ENCODE measurements at places on chromosomes 1 and 21.

- DNase-seq = no peak
Observed at GRCh38 chr1:111690306-111690617, 48.9 kb downstream of the INKA2 start.

GRCh38 chr1:157137408-157138219 lies 581 bp downstream of the ETV3 start:
- no peak for DNase-seq

- no peak for DNase-seq
Observed at GRCh38 chr1:226652613-226653012, 86.5 kb downstream of the ITPKB start.

- DNase-seq = no peak
Observed at GRCh38 chr1:216081445-216081844, 341.8 kb downstream of the USH2A start.

- no peak for DNase-seq
Observed at GRCh38 chr1:175385316-175385715, 192.7 kb upstream of the KIAA0040 start.

- no peak for DNase-seq
Observed at GRCh38 chr1:152953761-152954160, 6.8 kb downstream of the SPRR5 start.

GRCh38 chr1:29806646-29807319 lies 570.5 kb downstream of the PTPRU start:
- DNase-seq = no peak

DNA sequence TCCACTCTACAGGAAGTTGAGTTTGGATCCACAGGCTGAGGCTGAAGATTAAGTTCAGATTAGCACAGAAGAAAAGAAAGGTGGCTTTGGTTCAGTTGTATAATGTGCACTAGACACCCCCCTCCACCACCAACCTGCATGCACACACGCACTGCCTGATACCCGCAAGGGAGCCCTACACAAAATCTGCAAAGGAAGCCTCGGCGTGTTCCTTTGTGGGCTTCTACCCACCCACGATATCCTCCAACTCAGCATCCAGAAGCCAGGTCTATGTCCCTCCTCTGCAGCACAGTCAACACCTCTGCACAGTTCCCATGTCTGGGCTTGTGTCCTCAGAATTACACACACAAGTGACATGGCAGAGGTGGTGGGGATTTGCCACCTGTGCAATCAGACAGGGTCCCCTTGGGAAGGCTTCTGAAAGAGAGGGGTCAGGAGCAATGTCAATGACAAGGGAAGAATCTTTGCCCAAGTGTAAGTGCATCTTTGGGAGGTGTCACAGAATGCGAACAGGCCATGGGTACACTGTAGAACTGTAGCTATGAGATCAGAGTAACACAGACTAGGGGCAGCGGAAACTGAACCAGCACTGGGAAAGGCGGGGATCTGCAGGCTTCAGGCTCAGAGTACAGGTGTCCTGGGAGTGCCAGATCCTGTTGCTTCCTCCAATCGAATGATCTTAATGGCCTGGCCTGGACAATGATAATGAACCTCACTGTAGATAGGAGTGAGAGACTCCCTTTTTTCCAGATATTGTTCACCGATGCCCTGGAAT lies 148.6 kb upstream of the ETV3 start:
- DNase-seq = no peak

GRCh38 chr1:208350815-208351214 lies 106.6 kb upstream of the PLXNA2 start:
- DNase-seq = no peak

GRCh38 chr1:166895766-166896165 lies 19.7 kb upstream of the TADA1 start:
- no peak for DNase-seq

DNA sequence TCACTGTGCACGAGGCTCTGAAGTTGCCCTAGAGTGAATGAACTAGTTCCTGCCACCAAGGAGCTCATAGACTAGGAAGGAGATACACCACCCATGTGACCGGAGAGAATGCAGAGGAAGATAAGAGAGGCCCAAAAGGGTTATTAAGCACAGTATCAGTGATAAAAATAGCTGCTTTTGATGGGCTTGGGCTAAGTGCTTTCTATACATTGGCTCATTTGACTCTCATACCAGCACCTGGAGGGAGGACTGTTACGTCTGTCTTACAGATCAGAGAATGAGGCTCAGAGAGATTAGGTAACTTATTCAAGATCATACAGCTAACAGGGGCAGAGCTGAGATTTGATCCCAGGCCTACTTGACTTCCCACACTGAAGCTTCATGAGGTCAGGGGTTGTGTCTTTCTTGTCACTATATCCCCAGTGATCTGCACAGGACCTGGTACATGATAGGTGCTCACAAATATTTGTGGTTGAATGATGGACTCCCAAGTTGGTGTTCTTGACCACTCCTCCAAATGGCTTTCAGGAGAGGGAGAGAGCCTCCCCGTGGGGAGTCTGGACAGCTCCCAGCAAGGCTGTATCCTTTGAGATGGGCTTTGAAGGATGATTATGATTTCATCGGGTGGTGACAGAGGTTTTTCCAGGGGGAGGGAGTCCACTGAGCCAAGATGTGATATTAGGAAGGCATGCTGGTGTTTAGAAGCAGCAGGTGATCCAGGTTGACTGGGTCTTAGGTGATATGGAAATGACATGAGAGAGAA lies 14.4 kb downstream of the PPFIA4 start:
- DNase-seq = no peak

DNA sequence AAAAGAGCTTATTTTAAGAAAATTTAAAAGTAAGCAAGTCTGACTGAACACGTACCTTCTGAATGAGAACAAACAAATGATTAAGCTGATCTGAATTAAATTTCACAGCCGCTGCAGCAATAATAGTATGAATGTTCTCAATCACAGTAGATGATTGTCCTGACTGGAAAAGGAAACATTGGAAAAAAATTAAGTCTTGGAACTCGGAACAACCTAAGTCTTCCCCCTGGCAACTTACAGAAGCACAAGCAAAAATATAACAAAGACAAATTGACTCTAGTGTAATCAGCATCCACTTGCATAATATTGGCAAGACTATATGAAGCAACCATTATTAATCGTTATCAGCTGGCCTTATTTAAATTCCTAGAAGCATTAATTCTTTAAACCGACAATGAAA lies 60.5 kb downstream of the USP24 start:
- DNase-seq = no peak

- no peak for DNase-seq
Observed at GRCh38 chr1:213600879-213601278, 386.9 kb upstream of the PROX1 start.

DNA sequence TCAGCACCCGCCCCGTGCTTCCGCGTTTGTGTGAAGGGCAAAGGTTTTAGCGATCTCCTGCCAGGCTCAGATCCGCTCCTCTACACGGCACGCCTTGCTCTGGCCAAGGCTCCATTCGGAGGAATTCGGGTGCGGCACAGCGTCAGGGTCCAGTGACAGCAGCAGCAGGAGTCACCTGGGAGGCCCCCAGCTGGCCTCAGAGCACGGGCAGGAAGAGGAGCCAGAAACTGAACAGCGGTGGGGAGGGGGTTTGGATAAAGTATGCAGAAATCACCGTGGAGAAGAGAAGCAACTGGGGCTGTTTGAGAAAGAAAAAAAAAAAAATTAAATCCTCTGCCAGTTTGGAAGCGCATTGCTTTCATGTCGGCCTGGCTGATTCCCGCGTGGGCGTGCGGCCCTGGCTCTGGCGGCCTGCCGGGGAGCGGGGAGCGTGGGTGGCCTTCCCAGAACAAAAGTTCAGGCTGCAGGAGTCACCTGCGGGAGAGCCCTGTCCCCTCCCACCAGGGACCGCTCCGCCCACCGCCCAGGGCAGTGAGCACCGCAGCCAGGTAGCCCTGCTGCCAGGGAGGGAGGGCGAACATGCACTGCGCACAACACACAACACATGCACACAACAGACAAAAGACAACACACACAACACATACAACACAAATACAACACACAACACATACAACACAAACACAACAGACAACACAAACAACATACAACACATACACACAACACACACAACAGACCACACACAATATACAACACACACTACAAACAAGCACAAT lies 107.6 kb downstream of the ETS2 start:
- no peak for DNase-seq

DNA sequence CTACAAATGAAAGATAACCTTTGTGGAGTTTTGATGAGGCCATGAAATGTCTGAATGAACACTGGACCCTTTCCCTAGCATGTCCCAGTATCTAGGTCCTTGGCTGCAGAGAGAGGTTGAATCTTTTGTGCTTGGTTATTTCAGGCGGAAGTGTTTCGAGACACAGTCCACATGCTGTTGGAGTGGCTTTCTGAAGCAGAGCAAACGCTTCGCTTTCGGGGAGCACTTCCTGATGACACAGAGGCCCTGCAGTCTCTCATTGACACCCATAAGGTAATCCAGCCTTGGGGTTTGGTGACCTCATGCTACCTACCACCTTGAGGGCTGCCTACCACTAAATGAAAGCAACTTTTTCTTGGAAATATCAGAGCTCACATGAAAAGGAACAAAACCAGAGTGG lies 38.9 kb upstream of the BMP8A start:
- no peak for DNase-seq

GRCh38 chr1:50898773-50899172 lies 61.3 kb downstream of the FAF1 start:
- no peak for DNase-seq

GRCh38 chr1:194865383-194865782 lies 1679.0 kb upstream of the B3GALT2 start:
- DNase-seq = no peak

DNA sequence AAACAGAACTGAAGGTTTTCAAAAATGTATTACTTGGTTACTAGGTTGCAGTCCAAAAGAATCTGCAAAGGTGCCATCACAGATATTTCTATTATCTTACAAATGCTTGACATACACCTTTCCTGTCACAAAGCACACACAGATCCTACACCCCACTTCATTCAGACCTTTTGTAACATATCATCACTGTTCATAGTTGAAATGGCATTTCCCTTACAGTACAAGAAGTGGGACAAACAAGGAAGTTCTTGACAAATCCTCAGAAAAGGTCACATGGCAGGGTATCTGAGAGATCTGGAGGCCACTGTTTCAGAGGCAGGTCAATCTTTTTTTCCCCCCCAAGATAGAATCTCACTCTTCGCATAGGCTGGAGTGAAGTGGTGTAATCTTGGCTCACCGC lies 21.3 kb downstream of the TOR1AIP2 start:
- no peak for DNase-seq

GRCh38 chr1:93014168-93014567 lies 52.9 kb upstream of the DIPK1A start:
- DNase-seq = no peak

Measured in activated naive CD4-positive, alpha-beta T cell treated with anti-CD3 and anti-CD28 coated beads, Interleukin-2, amount 50 U/mL, for 72 hours (primary cell).